ENCODE measurements at places on chromosomes 6 and 20. TPM values are rescaled to one million over a fixed set of nuclear protein-coding genes. Genes with fewer than 3 reads are reported as not detected.

Gene NDRG3
- 28.2 TPM for total RNA-seq

Gene CCDC170
- 0.29 TPM for total RNA-seq

Gene APOM
- total RNA-seq = 1.4 TPM

Gene TSHZ2
- under 0.01 TPM for total RNA-seq

Gene SLC22A2
- not detected for total RNA-seq

Gene SLC26A8
- not detected for total RNA-seq

Gene AK9
- 1.4 TPM for total RNA-seq

Gene TNFRSF6B
- total RNA-seq = 261 TPM

Data from myometrial cell (primary cell).